ENCODE measurements at places on chromosomes 7 and 10. TPM values are rescaled to one million over a fixed set of nuclear protein-coding genes. Genes with fewer than 3 reads are reported as not detected.

CYCS gene
- total RNA-seq = 30.5 TPM

ACBD7 gene
- 1.0 TPM for total RNA-seq

FAM25G gene
- not detected for total RNA-seq

DNA sequence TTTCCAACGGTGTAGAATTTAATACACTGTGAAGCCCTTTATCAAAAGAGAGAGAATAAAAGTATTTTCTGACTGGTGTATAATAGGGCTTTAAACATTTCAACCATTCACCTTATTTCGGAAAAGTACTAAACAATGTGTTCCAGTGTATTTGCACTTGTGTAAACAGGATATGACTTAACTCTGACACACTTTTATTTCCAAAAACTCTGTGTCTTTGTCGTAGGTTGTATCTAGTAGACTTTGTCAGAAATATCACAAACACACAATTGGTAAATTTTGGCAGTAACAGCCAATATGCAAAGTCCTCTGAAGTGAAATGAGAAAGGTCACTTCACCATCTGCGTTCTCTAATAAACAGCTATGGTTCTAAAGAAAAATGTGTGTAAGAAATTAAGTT lies 10.3 kb upstream of the TSPAN13 start:
- DNase-seq = no peak

GRCh38 chr7:4631380-4632179 lies 50.5 kb upstream of the FOXK1 start:
- DNase-seq = peak; percentile 68

- no peak for DNase-seq
Observed at GRCh38 chr7:154287356-154287755, 235.2 kb downstream of the DPP6 start.

DNA sequence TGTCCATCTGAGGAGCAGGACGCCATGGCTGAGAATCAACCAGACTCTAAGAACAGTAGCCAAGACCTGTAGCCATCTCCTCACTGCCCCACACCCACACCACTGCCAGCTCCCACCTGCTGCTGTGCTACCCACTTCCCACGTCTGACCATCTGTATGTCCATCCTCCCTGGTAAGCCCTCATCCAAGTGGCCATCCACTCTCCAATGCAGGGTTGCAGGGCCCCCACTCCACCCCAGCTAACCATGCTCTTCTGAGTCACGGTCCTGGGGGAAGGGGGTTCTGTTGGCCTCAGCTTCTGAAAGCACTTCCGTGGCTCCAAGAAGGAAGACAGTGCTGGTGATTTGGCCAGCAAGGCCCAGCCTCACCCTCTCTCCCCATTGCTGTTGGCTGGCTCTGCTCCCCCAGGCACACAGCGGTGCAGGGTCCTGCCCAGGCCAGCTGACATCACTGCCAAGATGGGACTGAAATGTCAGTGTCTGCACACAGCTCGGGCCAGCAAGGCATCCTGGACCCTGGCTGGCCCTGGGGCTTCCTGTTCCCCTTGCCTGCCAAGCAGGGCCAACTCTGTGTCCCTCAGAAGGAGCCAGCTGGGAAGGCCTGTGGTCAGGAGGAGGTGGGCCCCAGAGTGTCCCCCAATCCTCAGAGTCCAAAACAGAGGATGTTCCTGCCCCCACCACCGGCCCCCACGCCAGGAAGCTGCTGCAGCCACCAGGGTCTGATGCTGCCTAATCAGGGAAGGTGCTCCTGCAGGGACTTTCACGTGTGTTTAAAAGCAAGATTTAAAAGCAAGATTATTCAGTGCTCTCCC lies 17.5 kb downstream of the RASGEF1A start:
- no peak for DNase-seq

GRCh38 chr10:43120116-43120928 lies 17.9 kb upstream of the CSGALNACT2 start:
- DNase-seq = no peak

GRCh38 chr7:134476044-134476443 lies 17.1 kb upstream of the AKR1B1 start:
- no peak for DNase-seq

Measured in breast epithelium (tissue), 4 donors.